Stimulated activated CD8-positive, alpha-beta memory T cell treated with anti-CD3 and anti-CD28 coated beads, Interleukin-15, amount 100 ng/mL, for 4 hours (primary cell): ENCODE measurements at places on chromosomes 2 and 18.

DNA sequence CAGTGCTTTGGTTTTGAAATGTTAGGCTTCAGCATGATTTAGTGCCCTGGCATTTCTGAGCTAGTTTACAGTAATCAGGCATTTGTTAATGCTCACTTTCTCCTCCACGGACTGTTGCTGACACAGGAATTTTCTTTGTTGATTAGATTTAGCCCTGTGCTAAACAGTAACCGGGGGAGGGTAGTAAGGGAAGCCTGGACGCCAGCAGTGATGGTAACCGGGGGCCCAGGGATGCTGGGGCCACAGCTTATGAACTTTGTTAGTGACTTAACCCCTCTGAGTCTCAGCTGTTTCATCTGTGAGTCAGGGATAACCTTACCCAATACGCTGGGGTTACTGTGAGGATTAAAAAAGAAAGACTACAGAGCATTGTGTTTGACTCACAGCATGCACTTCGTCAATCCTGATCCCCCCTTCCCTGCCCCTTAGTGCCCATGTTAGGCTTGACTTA is 33.5 kb downstream of the KLHL29 start:
- no peak for DNase-seq

DNA sequence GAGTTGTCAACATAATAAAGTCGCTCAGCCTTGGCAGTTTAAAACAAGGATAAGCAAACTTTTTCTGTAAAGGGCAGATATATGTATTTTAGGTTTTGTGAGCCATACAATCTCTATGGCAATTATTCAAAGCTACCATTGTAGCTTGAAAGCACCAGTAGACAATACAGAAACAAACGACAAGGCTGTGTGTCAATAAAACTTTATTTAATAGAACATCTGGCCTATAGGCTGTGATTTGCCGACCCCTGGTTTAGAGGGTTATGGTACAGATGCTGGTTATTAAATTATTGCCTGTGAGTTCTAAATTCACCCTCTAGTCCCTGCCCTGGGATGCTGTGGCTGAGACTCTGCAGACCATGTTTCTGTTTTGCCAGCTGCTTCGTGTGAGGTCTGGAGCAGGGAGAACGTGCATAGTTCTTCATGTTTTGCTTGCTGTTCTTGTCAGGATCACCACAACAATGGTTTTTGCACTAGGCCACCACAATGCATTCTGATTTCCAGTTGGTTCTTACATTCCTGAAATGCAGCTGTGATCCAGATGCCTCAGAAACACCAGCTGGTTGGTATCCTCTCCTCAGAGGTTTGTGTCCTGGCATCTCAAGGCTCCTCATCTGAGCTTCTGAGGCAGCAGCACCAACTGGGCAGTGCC is 46.6 kb downstream of the ICOS start:
- no peak for DNase-seq

GRCh38 chr2:134408386-134408785 is 154.5 kb downstream of the MGAT5 start:
- no peak for DNase-seq

GRCh38 chr18:24985586-24985985 is 366.4 kb downstream of the ZNF521 start:
- no peak for DNase-seq

DNA sequence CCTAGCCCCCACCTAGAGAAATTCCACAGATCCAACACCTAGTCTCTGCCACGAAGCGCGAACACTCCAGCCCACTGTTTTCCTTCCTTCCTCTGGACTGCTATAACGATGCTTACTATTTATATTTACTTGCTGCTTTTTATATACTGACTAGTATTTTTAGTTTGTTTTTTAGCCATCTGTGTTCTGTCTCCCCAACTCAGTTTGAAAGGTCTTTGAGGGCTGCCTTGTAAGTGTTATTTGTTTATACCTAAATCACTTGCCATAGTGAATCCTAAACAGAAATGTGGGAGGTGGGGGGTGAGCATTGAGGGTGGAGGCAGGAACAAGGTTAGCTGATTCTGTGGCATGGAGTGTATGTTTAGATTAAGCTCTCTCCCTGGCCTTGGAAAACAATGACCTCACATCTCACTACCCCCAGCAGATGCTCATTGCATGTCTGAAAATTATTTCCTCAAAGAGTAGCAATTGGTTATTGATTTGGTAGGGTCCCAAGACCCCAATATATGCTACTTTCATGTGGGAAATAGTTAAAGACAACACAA is 1.1 kb upstream of the NCKAP5 start:
- DNase-seq, result no peak

DNA sequence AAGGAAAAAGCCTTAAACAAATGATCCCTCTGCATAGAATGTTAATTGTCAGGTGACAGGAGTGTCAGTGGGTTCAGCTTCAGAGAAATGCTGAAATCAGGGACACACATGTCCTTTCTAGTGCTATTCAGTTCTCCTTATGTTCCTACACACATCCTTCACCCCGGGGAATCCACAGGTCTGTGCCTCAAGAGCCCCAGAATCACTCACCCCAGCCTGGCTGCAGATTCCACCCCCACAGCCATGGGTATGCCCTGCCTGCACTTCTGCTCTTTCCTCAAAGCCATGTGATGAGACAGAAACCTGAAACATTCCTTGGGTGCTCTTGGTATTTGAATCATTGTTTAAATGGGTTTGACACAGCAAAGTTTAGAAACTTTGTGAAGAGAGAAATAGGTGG is 27.4 kb upstream of the FZD7 start:
- no peak for DNase-seq

- DNase-seq, result no peak
Observed at GRCh38 chr2:169705927-169706326, 11.7 kb downstream of the PHOSPHO2 start.

- no peak for DNase-seq
Observed at GRCh38 chr2:96577501-96577900, 40.9 kb downstream of the ARID5A start.
